ENCODE measurements at places on chromosomes 7 and 10. TPM values are rescaled to one million over a fixed set of nuclear protein-coding genes. Genes with fewer than 3 reads are reported as not detected.
A peak's percentile ranks its signal among the peaks of the same experiment; 100 is the strongest.

PLXNA4 gene
- 0.15 TPM for total RNA-seq

PIP gene
- not detected for total RNA-seq

C1QL3 gene
- total RNA-seq: not detected

PLEKHS1 gene
- total RNA-seq: 0.84 TPM

RBP4 gene
- 6.8 TPM for total RNA-seq

NPSR1 gene
- total RNA-seq: not detected

ENO4 gene
- not detected for total RNA-seq

- DNase-seq: no peak
These were observed 179.0 kb upstream of the DKK1 start for GRCh38 chr10:52135101-52135500.

DNA sequence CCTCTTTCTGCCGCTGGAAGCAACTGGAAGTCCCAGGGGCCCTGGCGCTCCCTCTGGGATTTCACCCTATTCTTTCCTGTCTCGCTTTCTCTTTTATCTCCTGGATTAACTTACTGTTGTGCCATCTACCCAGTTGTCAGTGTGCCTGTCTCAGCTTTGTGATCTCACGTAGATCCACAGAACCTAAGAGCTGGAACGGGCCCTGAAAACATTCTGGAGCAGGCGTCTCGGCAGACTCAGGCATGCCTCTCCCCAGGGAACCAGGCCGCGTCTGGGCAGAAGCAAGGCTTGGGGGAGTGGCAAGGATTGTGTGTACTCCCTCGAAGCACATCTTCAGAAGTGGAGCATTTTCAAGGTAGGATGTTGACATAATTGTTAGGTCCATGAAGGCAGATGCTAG lies 87.2 kb downstream of the KCNMA1 start:
- no peak for DNase-seq

GRCh38 chr10:49010295-49010694 lies 70.7 kb upstream of the LRRC18 start:
- peak; percentile 44 for DNase-seq

GRCh38 chr7:102305414-102306268 lies 19.0 kb downstream of the SH2B2 start:
- DNase-seq: no peak

DNA sequence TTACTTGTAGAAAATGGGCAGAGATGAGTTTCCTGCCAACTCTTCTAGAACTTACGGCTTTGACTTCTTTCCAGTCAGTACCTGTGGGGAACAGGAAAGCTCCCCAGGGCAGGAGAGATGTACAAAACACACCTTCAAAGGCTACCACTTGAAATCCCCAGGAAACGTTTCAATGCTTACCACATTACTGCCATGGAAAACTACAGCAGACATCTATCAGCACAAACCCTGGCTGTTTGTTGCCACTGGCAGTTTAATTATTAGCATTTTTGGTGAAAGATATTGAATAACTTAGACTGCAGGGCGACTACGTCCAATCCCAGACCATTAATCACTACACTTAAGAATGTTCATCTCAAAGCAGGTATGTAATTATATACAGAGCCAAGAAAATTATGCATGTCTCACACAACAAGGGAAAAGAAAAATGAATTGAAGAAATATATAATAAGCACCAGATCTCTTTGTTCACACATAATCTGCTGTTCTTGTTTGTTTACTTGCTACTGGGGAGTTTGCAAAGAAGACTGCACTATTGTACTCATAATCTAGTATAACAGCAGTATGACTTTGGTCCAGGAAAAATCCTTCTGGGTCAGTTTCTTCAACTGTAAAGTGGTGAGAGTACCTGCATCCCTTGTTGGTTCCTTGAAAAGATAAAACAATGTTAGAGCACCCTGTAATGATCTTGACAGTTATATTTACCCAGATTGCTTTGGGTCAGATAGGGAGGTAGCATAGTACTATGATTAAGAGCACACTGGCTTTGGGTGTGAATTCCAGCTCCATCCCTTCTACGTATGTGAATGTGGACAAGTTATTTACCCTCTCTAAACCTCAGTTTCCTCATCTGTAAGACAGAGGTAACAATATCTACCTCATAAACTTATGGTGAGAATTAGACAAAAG lies 138.3 kb downstream of the DOCK4 start:
- no peak for DNase-seq

DNA sequence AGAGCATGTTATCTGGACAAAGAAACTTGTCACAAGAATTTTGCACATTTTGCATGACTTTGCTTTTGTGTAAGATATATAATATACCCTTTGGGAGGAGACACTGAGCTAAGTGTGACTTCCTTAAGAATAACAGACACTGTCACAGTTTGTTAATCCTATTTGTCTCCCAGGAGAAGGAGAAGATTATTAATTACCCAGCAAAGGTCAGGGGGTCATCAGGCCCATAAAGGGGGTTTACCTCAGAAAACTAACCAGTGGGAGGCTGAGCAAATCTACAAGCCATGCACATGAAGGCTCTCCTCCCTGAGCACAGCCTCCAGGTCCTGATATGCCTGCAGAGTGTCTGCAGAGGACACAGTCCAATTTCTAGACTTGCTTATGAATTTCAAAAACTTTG lies 10.1 kb upstream of the MET start:
- no peak for DNase-seq

- DNase-seq: no peak
These were observed 52.3 kb upstream of the PHYHIPL start for GRCh38 chr10:59124187-59124586.

- DNase-seq: no peak
These were observed 63.9 kb upstream of the ECHDC3 start for GRCh38 chr10:11678074-11678793.

DNA sequence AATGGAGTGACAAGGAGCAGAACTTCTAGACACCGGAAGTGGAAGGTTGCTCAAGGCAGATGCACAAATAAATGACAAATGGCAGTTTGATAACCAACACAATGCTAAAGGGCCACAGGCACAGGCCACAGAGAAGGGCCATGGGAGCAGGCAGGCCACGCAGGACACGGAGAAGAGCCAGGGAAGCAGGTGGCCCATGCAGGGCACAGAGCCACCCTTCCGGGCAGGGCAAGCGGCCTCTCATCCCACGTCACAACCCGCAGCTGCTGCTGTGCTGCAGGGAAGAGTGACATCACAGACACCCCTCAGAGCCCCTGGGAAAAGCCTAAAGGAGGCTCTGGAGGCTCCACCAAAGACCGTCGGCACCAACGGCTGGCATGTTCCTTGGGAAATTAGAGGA lies 328.5 kb downstream of the PTPRN2 start:
- no peak for DNase-seq

- no peak for DNase-seq
These were observed 374.6 kb upstream of the ADARB2 start for GRCh38 chr10:2111965-2112364.

GRCh38 chr10:15448598-15448997 lies 77.5 kb upstream of the FAM171A1 start:
- no peak for DNase-seq

DNA sequence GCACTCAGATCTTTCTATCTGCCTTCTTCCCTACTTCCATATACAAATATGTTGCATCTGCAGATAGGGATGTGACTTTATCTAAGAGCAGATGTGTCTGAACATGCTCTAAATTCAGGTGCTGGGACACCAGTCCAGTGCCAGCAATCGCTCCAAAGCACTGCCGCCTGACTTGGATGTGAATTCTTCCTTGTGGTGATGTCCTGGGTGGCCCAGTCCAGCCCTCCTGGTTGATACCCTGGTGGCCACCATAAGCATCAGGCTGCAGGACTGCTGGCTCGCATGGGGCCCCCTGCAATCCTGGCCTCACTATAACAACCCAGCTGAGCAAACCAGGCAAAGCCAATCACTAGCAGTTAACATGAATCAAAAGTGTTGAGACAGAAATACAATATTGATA lies 149.2 kb upstream of the PDE1C start:
- peak; percentile 6 for DNase-seq

DNA sequence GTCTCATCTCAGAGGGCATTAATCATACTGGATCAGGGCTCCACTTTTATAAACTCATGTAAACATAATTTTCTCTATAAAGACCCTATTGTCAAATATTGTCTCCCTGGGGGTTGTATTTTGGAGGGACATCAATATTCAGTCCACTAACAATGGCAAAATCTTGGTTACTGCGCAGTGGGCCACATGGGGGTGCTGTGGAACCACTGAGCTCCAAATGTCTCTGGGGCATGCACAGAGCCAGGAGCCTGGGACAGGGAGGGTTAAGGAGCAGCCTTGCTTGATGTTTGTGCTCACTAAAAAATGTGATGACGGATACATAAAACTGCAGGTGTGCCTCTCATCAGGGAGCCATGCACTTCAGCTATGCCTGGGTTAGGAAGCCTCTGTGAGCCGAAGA lies 62.1 kb upstream of the PRSS58 start:
- DNase-seq: no peak

DNA sequence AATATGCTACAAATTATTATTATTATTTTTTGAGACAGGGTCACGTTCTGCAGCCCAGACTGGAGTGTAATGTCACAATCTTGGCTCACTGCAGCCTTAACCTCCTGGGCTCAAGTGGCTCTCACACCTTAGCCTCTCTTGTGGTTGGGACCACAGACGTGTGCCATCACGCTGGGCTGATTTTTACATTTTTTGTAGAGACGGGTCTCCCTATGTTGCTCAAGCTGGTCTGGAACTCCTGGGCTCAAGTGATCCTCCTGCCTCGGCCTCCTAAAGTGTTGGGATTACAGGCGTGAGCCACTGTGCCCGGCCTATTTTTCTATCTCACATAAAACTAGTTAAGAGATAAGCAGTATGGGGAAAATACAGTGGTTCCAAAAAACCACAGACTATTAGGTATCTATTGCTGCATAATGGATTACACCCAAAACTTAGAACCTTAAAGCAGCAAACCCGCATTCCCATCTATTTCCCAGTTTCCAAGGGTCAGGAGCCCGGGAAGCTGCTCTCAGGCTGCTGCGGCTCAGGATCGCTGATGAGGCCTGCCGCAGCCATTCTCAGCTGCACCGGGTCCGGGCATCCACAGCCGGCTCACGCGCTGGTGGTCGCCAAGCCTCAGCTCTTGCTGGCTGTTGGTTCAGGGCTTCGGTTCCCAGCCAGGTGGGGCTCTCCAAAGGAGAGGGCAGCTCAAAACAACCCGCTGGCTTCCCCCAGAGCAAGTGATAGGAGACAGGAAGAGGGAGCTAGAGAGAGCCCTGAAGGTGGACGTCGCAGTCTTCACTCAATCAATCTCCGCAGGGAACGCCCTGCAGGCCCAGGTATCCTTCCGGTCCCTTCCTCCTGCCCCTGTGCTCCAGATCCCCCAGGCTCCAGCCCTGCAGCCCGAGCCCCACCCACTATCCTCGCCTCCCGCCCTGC lies 128.2 kb downstream of the UBE2H start:
- DNase-seq: peak; percentile 62

- DNase-seq: no peak
These were observed 754.8 kb downstream of the KCNMA1 start for GRCh38 chr10:76882796-76883195.

DNA sequence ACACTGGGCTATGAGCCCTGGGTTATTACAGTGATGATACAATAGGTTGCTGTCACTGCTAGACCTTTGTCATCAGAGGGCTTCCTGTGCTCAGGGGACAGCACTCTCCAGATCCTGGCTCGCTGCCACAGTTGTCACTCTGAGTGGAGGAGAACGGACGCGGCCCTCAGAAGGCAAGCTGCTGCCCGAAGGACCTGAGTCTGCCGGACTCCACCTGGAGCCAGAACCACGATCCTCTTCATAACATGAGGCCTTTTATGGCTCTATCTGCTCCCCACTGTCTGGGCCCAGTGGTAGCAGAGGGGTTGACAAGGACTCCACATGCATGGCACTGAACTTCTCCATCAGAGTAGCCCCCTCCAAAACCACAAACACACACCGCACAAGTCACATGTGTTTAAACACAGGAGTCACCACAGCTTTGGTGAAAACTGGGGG lies 94.7 kb upstream of the EFCAB10 start:
- DNase-seq: no peak

DNA sequence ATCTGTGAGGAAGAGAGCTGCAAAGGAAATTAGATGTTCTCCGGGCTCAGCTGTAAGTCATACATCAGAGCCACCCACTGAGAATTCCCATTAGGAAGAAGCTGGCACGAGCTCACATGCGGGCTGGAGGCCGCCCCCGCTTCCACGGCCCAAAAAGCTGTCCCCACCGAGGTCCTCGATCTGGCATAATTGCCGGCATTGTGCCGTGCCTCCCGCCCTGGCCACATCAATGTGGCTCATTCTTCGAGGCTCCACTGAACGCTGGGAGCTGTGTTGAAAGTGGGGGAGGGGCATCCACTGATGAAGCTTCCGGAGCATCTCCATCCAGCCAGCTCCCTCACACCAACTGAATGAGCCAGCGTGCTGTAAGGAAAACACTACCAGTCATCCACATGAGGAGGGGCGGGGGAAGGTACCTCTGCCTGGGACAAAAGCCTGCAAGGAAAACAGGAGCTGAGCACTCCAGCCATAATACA lies 173.1 kb downstream of the PTPRN2 start:
- no peak for DNase-seq

- DNase-seq: no peak
These were observed 319.3 kb upstream of the GHITM start for GRCh38 chr10:83820033-83820432.

DNA sequence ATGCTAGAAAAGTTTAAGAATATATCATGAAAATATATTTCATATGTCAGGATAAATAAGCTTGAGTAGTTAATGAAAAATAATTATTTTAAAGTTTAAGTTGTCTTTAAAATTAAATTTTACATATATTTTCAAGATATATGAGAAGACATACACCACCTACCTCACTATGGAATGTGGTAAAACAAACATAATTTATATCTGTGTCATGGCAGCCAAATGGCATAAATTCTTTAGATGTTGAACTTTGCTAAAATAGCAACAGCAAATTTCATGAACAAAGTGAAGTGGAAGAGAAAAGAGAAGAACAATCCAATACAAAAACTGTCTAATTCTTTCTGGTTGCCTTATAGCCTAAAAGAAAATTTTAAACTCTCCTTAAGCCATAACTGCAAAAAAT lies 39.6 kb upstream of the SLC16A12 start:
- no peak for DNase-seq

GRCh38 chr10:125692196-125692595 lies 9.2 kb upstream of the TEX36 start:
- DNase-seq: no peak

DNA sequence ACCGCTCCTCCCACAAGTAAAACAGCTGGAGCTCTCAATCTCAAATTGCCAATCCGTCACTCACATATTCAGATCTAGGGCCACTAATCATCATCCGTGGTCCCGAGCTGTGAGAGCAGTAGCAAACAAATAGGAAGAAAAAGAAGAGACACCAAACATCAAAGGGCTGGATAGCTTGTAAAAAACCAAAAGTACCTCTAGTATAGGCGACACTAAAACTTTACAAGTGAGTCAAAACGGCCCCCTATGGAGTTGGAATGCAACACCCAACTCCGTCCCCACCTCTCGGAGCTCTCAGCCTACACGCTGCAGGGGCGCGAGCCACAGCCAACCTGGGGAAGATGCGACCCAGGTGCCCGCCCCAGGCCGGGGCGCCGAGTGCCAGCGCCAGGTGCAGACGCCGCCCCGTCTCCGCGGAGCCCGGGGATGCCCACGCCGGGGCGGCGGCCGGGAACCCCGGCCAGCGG lies 581 bp downstream of the FAM3C start:
- DNase-seq: peak; percentile 51

DNA sequence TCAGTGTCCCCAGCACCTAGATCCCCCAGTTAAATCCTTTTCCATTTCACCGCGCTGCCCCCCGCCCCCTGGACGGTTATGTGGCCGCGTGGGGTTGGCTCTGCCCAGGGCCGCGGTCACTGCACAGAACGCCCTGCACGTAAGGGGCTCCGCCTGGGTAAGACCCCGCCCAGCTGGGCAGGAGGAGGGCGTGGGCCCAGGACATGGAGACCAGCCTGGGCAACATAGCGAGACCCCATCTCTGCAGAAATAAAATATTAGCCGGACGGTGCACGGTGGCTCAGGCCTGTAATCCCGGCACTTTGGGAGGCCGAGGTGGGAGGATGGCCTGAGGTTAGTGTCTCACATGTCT lies 650 bp upstream of the ZFAND2A start:
- peak; percentile 35 for DNase-seq

Measured in colonic mucosa (tissue), 4 donors.